ENCODE measurements at places on chromosomes 3 and 15.

DNA sequence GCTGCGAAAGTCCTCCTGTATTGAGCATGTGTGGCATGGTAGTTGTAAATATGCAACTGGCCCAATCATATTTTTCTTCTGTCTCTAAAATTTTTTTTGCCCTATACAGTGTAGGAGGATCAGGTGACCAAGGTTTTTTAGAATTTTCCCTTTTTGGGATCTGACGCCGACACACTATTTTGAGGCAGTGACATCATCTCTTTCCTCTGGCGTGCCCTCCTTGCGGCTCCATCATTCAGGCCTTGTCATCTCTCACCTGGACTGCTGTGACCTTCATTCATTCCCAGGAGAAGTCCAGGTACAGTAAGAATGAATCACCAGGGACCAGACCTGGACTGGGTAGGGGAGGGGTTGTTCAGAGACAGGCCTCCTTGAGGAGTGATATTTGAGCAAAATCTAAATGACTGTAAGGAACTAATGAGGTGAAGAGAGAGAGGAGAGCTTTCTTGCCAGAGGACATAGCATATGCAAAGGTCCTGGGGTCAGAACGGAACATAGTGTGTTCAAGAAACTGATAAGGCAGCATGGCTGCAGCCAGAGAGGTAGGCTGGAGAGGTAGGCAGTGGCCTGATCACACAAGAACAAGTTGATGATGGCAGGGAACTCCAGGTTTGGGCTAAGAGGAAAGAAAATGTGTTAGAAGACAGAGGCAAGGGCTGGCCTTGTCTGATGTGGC lies 38.7 kb downstream of the ARNT2 start:
- DNase-seq, result no peak

GRCh38 chr3:39208463-39209055 lies 16.2 kb upstream of the XIRP1 start:
- DNase-seq, result no peak

- no peak for DNase-seq
Measured at GRCh38 chr3:8657804-8658305, 13.3 kb upstream of the SSUH2 start.

- no peak for DNase-seq
Measured at GRCh38 chr15:63915873-63916771, 82.4 kb upstream of the HERC1 start.

DNA sequence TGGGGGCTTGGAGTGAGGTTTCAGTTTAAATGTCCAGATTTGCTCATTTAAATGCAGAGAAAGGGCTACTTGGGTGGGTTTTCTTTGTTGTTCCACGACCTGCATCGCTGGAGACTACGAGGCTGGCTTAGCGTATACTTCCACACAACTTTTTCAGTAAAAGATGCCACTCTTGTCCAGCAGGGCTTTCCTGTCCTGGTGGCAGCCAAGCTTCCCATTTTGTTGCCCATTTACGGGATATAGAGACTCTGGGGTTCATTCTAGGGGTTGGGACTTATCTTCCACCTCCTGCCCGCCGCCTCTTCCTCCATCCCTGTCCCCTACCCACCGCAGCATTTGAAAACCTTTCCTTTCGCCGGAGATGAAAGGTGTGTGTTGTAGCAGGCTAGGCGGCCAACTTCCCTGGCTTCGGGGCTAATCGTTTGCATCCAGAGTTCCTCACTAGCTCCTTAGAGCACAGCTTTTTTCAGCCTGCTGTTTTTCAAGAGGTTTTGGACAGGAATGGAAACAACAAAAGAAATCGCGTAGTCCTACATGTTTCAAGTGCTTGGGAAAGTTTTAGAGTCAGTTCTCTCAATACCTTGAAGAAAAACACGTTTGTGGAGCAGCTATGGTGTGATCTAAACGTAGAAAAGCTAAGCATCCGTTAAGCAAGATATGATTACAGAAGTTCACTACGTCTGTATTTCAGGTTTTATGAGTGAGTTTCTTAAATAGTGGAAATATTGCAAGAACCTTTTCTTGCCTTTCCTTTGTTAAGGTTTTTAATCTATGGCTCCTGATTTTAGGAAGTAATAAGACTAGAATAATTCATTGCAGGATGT lies 843 bp downstream of the CHRNA5 start:
- no peak for DNase-seq

GRCh38 chr3:120497818-120498217 lies 47.0 kb upstream of the FSTL1 start:
- DNase-seq, result no peak

- DNase-seq, result no peak
Measured at GRCh38 chr15:78242128-78242527, 7.8 kb upstream of the ACSBG1 start.

All from cortex of kidney (tissue), 1 donor.